Lung (tissue), 17 donors: ENCODE measurements at places on chromosomes 4 and X. TPM values are rescaled to one million over a fixed set of nuclear protein-coding genes. Genes with fewer than 3 reads are reported as not detected.

DNA sequence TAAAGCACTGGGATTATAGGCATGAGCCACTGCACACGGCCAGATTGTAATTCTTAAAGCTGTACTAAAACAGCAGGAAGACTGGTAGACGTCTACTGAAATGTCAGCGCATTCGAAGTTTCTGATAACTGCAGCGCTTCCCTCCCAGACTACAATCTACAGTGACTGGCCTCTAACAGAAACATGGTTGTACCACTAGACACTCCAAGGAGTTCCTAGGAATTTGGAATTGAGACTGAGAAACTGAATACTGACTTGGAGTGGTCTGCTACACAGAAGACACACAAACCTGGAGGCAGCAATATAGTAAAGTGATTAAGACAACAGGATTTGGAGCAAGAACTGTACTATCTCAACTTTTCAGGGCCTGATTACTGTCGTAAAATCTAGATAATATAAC, 937 bp downstream of the HELQ start:
- peaks cover 20% of the 10 kb centered on the region for H3K36me3 ChIP-seq
- H3K27ac ChIP-seq = peak overlapping the region; percentile 98
- H3K4me1 ChIP-seq = no peaks in the 10 kb centered on the region
- H3K27me3 ChIP-seq = no peaks in the 10 kb centered on the region
- DNase-seq = peak; percentile 36

RPL9 gene
- total RNA-seq = 963 TPM

- no peaks in the 10 kb centered on the region for H3K27me3 ChIP-seq
- no peaks in the 10 kb centered on the region for H3K4me1 ChIP-seq
- no peak overlapping the region for H3K4me3 ChIP-seq
- no peak for DNase-seq
- no peaks in the 10 kb centered on the region for H3K36me3 ChIP-seq
Measured at GRCh38 chr4:113820108-113820507, 58.6 kb upstream of the CAMK2D start.

- no peak overlapping the region for H3K4me3 ChIP-seq
- no peaks in the 10 kb centered on the region for H3K27me3 ChIP-seq
- peak; percentile 2 for DNase-seq
- H3K27ac ChIP-seq = peak overlapping the region; percentile 89
- H3K36me3 ChIP-seq = no peaks in the 10 kb centered on the region
Measured at GRCh38 chrX:48800574-48801279, 1.1 kb upstream of the HDAC6 start.

GYPA gene
- 11.0 TPM for total RNA-seq

AMBN gene
- not detected for total RNA-seq

DNA sequence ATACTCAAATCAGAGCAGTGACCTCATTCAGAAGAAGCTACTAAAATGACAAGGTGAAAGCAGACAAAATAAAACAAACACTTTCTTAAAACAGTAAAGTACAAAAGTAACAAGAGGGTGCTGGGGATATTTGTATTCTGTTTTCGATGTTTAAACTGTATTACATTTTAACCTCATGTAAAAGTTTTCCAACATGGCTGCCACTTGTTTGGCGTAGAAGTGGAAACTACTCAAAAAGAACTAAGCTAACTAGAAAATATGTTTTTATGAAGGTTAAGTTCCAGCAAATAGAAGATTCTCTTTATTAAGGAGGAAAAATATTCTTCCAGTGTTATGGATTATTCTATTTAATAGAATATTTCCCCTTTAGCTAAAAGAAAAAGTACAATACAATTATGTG, 155.0 kb downstream of the FBXW7 start:
- H3K27me3 ChIP-seq = no peaks in the 10 kb centered on the region
- H3K36me3 ChIP-seq = no peaks in the 10 kb centered on the region
- no peaks in the 10 kb centered on the region for H3K4me1 ChIP-seq
- DNase-seq = no peak
- no peak overlapping the region for H3K4me3 ChIP-seq

CXCL8 gene
- total RNA-seq = 100 TPM

MAGED4B gene
- 16.3 TPM for total RNA-seq

DNA sequence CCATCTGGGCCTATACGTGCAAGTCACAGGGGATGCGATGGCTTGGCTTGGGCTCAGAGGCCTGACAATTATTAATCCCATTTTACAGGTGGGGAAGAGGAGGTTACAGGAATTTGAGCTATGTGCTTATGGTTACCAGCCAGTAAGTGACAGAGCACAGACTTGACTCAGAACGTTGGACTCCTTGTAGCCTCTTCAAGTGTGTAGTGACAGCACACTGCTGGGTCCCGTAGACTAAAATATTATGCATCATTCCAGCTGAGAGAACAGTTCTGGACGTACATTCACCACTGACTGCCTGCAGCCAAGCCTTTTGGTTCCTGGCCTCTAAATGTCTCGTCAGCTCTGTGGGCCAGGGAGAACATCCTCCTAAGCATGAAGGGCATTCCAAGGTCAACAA, 314.5 kb downstream of the GPAT3 start:
- no peaks in the 10 kb centered on the region for H3K27me3 ChIP-seq
- H3K4me1 ChIP-seq = no peaks in the 10 kb centered on the region
- no peaks in the 10 kb centered on the region for H3K36me3 ChIP-seq
- H3K4me3 ChIP-seq = no peak overlapping the region

GRCh38 chr4:20626326-20627005, 73.8 kb upstream of the PACRGL start:
- H3K36me3 ChIP-seq = no peaks in the 10 kb centered on the region
- H3K4me1 ChIP-seq = peaks cover 18% of the 10 kb centered on the region
- H3K4me3 ChIP-seq = no peak overlapping the region
- H3K27ac ChIP-seq = no peak overlapping the region

DNA sequence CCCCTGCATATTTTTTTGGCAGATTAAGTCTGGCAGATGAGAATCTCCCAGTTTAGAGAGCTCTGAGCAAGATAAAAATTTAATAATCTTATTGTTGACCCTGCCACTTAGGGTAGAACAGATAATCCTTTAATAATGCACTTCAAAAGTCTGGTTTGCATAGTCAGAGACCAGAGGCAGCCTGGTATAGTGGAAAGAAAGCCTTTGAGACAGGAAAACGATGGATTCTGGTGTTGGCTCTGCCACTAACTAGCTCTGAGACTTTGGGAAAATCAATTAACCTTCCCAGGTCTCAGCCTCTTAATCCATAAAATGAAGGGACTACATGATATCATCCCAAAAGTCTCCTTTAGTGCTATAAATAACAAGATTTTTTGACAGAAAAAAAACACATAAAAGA, 824.5 kb downstream of the STIM2 start:
- H3K27me3 ChIP-seq = no peaks in the 10 kb centered on the region
- H3K27ac ChIP-seq = no peak overlapping the region
- H3K36me3 ChIP-seq = no peaks in the 10 kb centered on the region
- no peak for DNase-seq

ODAPH gene
- total RNA-seq = not detected

SLITRK2 gene
- 1.7 TPM for total RNA-seq

PRDX4 gene
- 109 TPM for total RNA-seq

GRCh38 chrX:70386235-70386634, 36.9 kb upstream of the GDPD2 start:
- no peak overlapping the region for H3K27ac ChIP-seq
- no peaks in the 10 kb centered on the region for H3K27me3 ChIP-seq
- DNase-seq = no peak
- H3K4me1 ChIP-seq = no peaks in the 10 kb centered on the region
- H3K36me3 ChIP-seq = no peaks in the 10 kb centered on the region
- H3K4me3 ChIP-seq = no peak overlapping the region

C4orf51 gene
- not detected for total RNA-seq

GRCh38 chr4:71828470-71828869, 44.6 kb upstream of the GC start:
- H3K4me3 ChIP-seq = no peak overlapping the region
- DNase-seq = peak; percentile 11
- H3K36me3 ChIP-seq = no peaks in the 10 kb centered on the region
- H3K27me3 ChIP-seq = no peaks in the 10 kb centered on the region
- H3K4me1 ChIP-seq = no peaks in the 10 kb centered on the region

- no peaks in the 10 kb centered on the region for H3K36me3 ChIP-seq
- H3K4me3 ChIP-seq = no peak overlapping the region
- DNase-seq = no peak
- H3K27ac ChIP-seq = no peak overlapping the region
- H3K27me3 ChIP-seq = no peaks in the 10 kb centered on the region
Measured at GRCh38 chr4:179762840-179763239, 2320.6 kb upstream of the AGA start.

GRCh38 chr4:169774466-169775445, 17.0 kb upstream of the HPF1 start:
- no peak overlapping the region for H3K4me3 ChIP-seq
- peaks cover 6% of the 10 kb centered on the region for H3K27me3 ChIP-seq
- no peaks in the 10 kb centered on the region for H3K36me3 ChIP-seq
- H3K4me1 ChIP-seq = no peaks in the 10 kb centered on the region

DNA sequence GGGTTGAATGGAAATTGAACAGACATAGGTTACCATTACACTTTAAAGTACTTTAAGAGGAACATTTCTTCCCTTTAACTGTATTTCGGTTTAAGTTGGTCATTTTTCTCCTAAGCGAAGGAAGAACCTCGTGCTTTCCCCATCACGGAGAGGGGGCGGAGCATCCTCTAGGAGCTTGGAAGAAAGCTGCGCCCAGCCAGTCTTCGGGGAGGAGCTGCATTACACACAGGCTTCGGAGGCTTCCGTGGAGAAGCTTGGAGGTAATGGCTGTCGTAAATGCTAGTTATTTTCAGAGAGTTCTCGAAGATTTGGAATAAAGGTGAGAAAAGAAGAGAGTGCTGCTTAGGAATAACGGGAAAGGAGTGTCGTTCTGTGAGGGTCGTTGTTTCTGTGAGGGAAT, at the start of gene PWWP3B:
Gene PWWP3B (plus strand): TSS at position 199 of the 400 bp plus-strand sequence. CDS start 37,128 bp downstream, outside the sequence.
- no peaks in the 10 kb centered on the region for H3K4me1 ChIP-seq
- peak; percentile 41 for DNase-seq
- peaks cover 29% of the 10 kb centered on the region for H3K27me3 ChIP-seq
- H3K27ac ChIP-seq = no peak within 1 kb of the TSS
- H3K4me3 ChIP-seq = no peak within 1 kb of the TSS
- no peaks in the 10 kb centered on the region for H3K36me3 ChIP-seq

- H3K27ac ChIP-seq = no peak overlapping the region
- no peaks in the 10 kb centered on the region for H3K36me3 ChIP-seq
- no peak overlapping the region for H3K4me3 ChIP-seq
- H3K4me1 ChIP-seq = no peaks in the 10 kb centered on the region
Measured at GRCh38 chr4:114005569-114006442, 26.4 kb upstream of the ARSJ start.

- no peak overlapping the region for H3K4me3 ChIP-seq
- no peak overlapping the region for H3K27ac ChIP-seq
- H3K36me3 ChIP-seq = no peaks in the 10 kb centered on the region
- peak; percentile 21 for DNase-seq
- no peaks in the 10 kb centered on the region for H3K4me1 ChIP-seq
Measured at GRCh38 chrX:149145845-149146285, 359.2 kb downstream of the IDS start.

- H3K4me1 ChIP-seq = no peaks in the 10 kb centered on the region
- no peaks in the 10 kb centered on the region for H3K36me3 ChIP-seq
- H3K27ac ChIP-seq = no peak within 1 kb of the TSS
- no peak within 1 kb of the TSS for H3K4me3 ChIP-seq
Measured at GRCh38 chrX:111411983-111412382, at the start of gene DCX. TSS of gene DCX (minus strand) at chrX:111412192. CDS start at chrX:111410398, 1,794 bp downstream.

CCKAR gene
- 0.14 TPM for total RNA-seq

GRCh38 chr4:69147334-69147733, 51.1 kb downstream of the UGT2B7 start:
- H3K36me3 ChIP-seq = no peaks in the 10 kb centered on the region
- no peaks in the 10 kb centered on the region for H3K4me1 ChIP-seq
- H3K4me3 ChIP-seq = no peak overlapping the region
- H3K27me3 ChIP-seq = no peaks in the 10 kb centered on the region
- H3K27ac ChIP-seq = no peak overlapping the region
